ENCODE measurements at places on chromosomes 7 and 10.

DNA sequence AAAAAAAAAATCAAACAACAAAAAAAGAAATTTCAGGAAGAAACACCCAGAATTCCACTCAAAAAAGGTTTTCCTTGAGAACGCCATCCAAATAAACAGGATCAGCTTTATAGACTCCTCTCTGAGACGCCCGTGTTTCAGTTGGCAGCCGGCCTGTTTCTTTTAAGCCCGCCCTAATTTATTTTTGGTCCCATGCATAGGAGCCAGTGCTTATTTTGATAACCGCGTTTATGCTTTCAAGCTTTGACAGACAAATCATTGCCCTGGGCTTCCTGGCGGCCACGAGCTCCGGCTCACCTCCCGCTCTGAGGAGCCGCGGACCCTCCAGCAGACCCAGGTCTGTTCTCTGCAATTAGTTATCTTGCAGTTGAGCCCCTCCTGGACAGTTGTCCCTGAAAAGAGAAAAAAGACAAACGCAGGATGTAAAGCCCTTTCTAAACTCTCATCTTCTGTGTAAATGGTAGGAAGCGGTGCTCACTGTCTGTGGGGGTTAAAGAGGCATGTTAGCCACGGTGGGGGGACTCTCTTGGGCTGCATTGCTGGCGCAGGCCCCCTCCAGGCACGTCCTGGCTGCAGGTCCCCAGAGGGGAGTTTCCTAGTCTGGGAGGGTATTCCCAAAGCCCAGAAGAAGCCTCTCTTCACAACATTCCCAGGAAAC, 22.2 kb upstream of the UNCX start:
- DNase-seq: no peak

DNA sequence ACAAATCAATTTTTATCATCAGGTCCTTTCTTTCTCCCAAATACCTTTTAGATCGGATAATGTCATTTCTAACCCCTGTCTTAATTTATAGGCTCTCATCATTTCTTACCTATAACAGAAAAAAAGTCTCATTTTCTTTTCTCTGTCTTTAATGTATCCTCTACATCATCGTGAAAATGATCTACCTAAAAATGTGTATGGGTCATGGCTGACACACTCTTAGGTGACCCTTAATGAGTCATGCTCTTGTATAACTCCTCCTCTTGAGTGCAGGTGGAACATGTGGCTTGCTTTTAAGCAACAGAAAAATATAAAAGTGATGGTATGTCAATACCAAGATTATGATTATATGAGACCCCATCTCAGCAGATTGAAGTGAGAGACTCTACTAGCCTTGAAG, 139.4 kb downstream of the SEMA3C start:
- DNase-seq: no peak

- no peak for DNase-seq
These were observed 10.9 kb upstream of the KIAA1549 start for GRCh38 chr7:138992052-138992531.

DNA sequence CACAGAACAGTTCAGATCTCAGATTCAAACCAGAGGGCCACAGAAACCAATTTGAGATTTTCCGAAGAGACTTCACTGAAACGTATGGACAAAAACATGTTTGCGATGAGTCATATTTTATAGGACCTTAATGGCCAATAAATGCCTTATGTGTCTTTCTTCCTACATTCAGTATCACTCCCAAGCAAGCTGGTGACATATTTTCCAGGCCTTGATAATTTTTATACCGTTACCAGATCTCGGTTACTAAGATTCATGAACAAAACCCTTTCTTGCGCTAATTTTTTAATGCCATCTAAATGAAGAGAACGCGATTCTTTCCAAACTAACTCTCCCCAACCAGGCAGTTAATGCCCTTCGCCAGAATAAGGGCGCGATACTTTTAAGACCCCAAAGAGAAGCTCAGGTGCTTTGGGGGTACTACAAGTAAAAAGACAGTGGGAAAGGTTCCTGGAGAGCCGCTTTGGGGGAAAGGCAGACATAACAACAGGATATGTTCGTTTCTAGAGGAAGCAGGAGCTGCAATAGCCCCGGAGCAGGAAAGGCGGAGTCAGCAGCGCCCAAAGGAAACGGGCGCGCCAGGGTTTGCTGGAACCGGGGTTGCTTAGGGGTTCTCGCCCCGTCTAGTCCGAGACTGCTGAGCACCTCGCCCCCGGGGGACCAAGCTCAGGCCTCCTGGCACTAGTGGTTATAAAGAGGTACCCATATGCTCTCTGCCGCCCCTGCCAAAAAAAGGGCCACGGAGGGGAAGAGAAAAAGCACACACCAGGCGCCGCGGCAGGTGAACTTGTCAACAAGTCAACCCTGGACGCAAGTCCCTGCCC, 884 bp downstream of the ICA1 start:
- peak; percentile 70 for DNase-seq

- no peak for DNase-seq
These were observed 67.3 kb upstream of the PFKP start for GRCh38 chr10:3000048-3000447.

DNA sequence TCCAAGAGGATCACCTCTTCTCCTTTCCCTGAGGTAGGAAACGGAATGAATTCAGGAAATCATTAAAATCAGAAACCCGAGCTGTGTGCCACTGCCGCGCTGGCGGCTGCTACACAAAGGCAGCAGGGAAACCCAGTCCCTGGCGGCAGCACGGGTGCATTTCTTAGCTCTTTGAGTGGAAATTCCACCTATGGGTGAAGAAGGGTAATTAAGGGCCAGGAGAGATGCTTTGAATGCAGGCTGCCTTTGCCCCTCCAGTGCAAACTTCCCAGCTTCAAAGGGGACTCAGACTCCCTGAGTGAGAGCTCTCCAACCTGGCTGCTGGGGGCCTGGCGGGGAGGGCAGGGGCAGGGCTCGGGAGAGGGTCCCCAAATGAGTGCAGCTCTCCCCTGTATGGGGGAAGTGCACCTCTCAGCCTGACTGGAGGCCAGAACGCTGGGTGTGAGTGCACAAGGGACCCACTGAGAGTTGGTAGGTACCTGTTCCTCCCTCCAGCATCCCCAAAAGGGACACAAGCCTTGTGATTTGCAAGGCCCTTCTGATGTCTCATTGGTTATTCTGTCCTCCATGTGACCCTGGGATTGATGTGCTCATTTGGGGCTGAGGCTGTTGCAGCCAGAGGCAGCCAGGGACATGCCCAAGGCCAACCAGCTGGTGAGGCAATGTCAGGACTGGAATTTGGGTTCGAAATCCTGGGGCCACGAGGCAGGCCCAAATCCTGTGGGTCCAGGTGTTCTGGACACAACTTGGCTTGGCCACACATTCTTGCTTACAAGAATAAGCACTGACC, 16.3 kb upstream of the ZMIZ1 start:
- peak; percentile 66 for DNase-seq

DNA sequence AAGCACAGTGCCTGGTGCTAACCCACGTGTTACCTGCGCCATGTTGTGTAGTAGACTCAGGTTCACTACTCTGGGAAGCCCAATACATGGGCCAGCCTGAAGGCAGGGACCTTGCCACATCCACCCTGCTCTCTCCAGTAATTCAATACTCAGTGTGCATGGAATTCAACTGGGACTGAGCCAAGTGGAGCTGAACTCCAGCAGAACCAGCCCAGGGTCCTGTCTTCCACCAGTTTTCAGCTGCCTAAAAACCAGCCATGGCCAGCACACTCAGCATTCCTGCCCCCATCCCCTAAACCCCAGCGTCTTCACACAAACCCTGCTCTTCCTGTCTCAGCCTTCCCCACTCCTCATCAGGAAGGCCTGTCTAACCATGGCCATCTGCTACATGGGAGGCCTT, 15.4 kb downstream of the FGF8 start:
- no peak for DNase-seq

DNA sequence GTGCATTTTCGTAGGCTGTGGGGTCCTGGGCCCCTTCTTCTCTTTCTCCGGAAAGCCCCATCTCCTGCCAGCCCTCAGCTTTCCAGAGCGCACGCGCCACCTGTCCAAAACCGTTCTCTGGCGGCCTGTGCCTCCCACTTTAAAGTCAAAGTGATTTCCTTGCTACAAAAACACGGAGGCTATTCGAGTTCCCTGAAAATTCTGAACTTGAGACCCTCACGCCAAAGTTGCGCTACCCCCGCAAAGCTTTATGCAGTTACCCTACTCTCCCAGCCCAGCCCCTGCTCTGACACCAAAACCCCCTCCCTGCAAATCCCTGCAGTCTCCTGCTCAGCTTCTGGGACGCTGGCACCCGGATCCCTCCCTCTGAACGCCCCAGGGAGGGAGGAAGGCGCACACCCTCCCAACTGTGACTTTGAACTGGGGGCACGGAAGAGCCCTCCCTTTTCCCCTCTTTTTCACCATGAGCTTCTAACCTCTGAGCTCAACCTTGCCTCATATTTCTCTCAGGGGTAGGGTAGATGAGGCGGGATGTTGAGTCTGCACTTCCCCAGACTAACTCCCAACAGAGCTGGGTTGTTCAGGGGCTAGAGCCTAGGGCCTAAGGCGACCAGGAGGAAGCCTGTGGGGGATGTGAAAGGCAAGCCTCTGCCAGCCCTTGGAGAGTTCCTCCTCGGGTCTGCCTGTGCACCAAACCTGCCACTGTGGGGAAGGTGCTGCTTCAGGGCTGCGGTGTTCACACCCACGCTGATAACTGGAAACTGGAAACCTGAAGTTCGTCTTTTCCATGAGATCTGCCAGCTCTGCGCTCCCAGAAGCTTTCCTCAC, 2.7 kb upstream of the PAX4 start:
- no peak for DNase-seq

- no peak for DNase-seq
These were observed 72.8 kb downstream of the FGFR2 start for GRCh38 chr10:121525251-121526134.

DNA sequence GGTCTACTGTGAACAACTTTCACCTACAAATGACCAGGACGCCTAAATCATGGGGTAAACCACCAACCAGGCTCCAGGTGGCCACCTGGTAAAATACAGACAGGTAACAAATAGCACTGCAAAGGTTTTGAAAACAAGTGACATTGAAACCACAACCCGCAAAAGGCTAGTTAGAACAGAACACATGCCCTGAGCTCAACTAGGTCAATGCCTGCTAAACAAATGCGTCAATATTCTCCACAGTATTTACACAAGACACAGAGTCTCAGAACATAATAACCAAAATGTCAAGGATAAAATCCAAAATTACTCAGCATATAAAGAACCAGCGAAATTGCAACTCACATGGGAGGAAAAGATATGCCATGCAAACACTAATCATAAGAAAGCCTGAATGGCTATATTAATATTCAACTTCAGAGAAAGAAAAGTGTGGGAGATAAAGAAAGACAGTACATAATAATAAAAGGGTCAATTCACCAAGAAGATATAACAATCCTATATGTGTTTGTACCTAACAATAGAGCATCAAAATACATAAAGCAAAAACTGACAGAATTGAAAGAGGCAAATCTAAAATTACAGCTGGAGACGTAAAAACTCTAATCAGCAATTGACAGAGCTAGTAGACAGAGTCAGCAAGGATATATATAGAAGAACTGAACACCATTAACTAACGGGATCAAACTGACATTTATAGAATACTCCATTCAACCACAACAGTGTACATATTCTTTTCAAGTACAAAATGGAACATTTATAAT, 47.6 kb downstream of the SMURF1 start:
- no peak for DNase-seq

GRCh38 chr10:62589689-62590088, 214.8 kb upstream of the ADO start:
- no peak for DNase-seq

GRCh38 chr7:29109899-29110298, 36.4 kb downstream of the CPVL start:
- DNase-seq: no peak

DNA sequence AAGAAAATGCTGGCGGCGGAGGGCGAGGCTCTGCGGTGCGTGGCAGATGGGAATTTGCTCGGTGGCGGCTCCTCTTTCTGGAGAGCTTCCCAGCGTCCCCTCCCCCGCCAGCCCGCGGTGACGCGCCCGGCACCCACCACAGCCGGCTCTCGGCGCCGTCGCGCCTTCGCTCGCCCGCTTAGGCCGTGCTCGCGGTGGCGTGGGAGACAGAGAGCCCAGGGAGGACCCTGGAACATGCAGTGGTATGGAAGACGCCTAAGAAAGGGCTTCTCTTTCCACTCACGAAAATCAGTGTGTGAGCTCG, 576 bp upstream of the CSGALNACT2 start:
- no peak for DNase-seq

DNA sequence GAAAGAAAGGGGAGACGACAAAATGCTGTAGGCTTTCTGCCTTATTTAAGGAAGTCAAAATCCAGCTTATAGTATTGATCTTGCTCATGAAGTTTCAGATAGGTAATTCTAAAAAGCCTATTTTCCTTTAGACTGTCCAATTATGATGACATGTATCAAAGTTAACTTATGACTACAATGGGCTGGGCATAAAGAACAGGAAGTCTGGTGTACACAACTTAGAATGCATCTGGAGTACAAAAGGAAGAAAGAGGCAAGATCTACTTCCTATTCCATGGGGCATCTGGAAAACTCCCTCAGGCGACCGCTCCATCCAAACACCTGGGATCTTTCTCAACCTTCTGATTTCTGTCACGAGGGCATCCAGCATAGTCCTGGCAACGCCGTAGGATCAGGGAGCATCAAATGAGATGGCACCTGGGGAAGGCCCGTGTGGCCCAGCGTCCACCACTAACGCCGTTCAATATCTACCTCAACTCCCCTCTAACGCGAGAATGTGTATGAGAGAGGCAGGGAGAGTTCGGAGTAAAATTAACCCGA, 512 bp downstream of the FAM24B start:
- DNase-seq: no peak

GRCh38 chr10:13987446-13987845, 343.3 kb downstream of the FRMD4A start:
- peak; percentile 38 for DNase-seq

DNA sequence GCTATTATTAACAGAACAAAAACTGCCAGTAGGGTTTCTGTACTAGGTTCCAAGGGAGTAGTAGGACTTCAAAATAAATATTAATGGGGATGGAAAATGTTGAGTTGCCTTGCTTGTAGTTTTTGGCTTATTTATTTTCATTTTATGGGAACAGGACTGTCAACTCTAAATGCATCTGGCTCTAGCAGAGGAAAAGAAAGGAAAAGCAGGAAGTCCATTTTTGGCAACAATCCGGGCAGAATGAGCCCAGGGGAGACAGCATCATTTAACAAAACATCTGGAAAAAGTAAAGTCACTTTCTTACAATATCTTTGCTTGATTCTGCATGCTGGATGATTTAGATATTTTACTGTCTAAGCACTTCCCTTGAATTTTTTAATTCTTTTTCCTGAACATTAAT, 69.4 kb downstream of the NOC3L start:
- no peak for DNase-seq

DNA sequence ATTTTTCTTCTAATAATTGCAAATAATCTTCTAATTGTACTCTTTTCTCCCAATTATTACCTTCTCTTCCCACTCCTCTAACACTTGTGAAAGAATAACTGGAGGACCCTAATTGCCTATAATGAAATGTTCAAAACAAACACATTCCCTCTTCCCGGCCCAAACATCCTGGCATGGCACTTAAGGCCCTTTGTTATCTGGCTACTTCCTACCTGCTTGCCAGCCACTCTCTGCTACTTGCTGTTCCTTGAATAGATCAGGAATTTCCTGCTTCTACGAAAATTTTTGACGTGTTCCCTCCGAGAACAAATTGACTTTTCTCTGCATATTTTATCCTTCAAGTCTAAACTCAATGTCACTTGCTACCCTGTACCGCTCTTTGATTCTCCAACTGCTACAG, 56.1 kb upstream of the NOBOX start:
- DNase-seq: no peak
